ENCODE measurements at places on chromosomes 1 and 21. TPM values are rescaled to one million over a fixed set of nuclear protein-coding genes. Genes with fewer than 3 reads are reported as not detected.

Gene COL16A1
- total RNA-seq = 0.82 TPM

Gene RLF
- 21.2 TPM for total RNA-seq

Gene CDA
- not detected for total RNA-seq

Gene NBPF9
- 23.6 TPM for total RNA-seq

Gene KCNC4
- 28.9 TPM for total RNA-seq

Gene CCDC27
- not detected for total RNA-seq

Gene LIPI
- not detected for total RNA-seq

Gene FCER1G
- 1.8 TPM for total RNA-seq

Gene SYT2
- total RNA-seq = not detected

Gene OR6N1
- total RNA-seq = not detected

GRCh38 chr21:33015096-33015495, 10.6 kb upstream of the OLIG2 start:
- DNase-seq = no peak

- DNase-seq = no peak
Observed at GRCh38 chr21:42213082-42213774, 5.7 kb upstream of the ABCG1 start.

- no peak for DNase-seq
Observed at GRCh38 chr1:174123843-174124242, 35.5 kb upstream of the RABGAP1L start.

DNA sequence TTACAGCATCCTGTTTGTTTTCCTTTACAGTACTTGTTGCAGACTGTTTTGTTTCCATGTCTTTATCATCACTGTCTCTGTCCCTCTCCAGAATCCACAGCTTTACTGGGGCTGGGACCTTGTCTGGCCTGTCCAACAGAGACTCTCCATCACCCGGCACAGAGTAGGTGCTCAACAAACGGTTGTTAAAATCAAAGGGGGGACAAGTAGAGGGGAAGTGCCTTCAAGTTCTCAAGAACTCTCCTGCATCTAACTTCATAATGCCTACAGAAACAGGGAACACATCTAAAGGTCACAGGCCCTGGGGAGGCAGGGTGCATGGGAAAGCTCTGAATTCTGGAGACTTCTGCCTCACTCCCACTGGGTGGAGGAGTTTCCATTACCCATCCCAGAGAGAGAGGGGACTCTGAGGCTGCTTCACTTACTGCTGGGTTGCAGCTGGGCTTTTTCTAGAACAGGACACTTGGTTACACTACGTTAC, 2.3 kb upstream of the ECE1 start:
- DNase-seq = no peak

GRCh38 chr1:37657620-37658412, 23.1 kb upstream of the RSPO1 start:
- no peak for DNase-seq

GRCh38 chr1:240385551-240385950, 226.4 kb downstream of the GREM2 start:
- DNase-seq = no peak

- no peak for DNase-seq
Observed at GRCh38 chr1:245484176-245484575, 329.4 kb downstream of the KIF26B start.

DNA sequence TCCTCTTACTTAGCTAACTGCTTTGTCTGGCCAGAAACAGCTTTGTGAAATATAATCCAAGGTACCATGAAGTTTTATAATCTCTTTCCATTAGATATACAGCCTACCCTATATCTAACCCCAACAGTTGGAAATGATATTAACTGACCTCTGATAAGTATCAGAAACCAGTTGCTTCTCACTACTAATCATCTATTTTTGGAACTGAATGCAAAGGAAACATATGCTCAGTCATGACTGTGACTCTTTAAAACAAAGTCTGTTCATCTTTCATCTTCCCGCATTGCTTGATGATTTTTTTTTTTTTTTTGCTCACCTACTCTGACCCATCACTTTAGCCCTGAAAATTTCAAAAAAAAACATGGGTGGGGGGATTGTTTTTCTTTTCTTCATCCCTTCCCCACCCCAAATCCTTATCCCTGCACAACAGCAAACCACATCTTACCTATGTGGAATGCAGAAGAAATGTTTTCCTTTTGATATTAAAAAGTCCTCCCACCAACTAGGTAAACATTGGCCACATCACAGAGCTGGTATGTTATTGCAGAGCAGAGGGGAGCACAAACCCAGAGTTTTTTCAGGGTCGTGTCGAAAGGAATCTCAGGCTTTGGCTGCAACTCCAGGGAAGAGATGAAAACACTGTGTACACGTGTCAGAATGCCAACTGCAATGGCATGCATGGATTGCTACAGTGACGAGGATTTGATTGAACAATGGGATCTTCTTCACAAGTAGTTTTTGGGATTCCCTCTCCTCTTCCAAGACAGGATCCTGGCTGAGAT, 137.3 kb downstream of the SLC30A10 start:
- DNase-seq = no peak

DNA sequence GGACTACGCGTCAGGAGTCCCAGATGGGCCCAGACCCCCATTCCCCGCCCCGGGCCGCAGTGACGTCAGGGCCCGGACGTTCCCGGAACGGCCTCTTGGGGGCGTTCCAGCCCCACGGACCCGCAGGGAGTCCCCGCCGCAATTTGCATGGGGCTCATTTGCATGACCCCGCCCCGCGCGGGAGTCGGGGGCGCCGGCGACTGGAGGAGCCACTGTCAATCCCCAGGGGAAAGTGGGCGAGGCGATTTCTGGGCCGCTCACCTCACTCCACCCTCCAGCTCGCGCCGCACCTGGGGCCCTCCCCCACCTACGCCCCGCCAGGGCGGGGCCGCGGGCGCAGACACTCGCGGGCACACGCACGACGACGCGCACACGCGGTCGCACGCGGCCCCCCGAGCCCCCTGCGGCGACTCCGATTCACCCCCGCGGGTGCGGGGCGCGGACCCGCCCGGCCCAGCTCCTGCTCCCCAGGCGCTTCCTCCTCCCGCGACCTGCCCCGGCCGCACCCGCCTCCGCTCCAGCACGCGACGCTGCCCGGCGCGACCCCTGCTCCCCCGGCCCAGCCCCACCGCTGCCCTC, 13.2 kb downstream of the AGRN start:
- DNase-seq = peak; percentile 95

DNA sequence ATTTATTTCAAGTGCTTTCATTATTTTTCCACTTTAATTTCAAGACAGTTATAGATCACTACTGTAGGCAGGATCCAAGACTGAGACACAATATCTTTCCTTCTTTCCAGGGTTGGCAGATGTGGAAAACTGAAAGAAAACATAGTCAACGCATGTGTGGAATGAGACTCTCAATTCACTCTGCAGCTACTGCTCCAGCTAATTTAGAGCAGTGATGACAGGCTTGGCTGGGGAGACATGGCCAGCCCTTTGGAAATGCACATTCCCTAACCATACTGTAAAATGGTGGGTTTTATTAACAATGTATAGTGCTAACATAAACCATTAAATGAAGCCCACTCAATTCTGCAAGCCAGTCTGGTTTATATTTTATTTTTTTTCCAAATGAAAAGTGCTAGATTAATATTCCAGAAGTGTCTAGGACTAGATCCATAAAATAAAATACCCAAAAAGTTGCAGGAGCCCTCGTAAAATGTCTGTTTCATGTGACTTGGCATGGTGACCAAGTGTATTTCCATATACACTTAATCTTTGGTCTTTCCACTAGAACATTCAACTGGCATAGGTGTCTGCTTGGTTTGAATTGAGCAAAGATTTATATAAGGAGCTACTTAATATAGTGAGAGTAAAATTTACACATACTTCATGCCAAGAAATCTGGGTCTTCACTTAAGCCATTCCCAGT, 32.9 kb downstream of the COL11A1 start:
- no peak for DNase-seq

GRCh38 chr1:207860531-207860930, 50.4 kb downstream of the CD34 start:
- DNase-seq = no peak

DNA sequence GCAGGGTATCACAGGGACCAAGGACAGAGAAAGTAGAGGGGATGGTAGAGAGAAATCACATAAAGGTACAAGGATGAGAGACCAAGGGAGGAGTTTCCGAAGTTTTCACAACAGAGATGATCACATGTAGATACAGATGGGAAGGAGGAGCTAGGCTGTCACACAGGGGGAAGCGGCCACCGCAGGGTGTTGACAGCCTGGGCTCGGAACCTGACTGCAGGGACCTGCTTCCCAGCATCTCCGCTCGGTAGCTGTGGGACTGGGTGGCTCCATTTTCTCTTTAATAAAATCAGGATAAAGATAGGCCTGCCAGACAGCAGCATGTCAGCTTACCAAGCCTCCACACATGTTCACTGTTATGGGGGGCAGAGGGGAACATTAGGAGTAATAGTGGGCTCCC, 32.3 kb downstream of the CDCA8 start:
- DNase-seq = no peak

DNA sequence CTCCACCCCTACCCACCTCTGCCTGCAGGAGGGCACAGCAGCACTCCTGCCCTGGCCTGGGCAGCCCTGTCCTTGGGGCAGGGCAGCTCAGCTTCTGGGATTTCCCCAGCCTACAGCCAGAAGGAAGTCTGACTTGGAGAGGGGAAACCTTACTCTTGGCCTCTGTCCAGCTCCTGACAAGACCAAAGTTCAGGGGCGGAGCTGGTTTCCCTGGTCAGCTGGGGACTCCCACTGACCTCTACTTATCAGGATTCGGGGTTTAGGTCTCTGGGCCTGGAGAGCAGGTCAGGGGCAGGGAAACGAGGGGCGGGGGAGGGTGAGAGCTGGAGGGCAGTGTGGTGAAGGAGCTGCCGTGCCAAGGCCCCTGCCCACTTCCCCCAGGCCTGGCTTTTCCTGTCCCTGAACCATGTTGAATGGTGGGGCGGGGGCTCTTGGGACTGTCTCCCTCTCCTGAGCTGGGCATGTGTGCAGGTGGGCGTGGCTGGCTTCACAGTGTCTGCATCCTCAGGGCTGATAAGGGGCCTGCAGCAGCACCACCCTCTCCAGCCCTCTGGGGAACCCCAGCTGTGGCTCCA, 16.8 kb upstream of the ETV3 start:
- DNase-seq = no peak

GRCh38 chr1:9350013-9350908, 57.6 kb downstream of the SPSB1 start:
- no peak for DNase-seq

DNA sequence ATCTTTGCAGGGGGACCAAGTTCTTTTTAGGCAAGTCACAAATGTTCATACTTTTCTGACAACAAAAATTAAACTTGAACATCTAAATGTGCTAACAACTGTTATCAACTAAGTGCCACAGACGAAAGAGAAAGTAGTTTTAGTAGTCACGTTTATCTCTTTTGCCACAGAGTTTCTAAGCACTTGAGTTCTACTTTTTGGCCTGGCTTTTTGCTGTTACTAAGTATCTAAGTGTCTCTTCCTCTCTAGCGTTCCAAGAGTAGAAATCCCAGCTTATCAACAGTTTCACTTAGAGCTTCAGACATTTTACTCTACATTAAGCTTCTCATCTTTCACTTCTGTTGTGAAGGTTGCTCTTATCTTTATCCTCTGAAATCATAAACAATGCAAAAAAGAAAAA, 34.2 kb downstream of the GATAD2B start:
- DNase-seq = no peak

- no peak for DNase-seq
Observed at GRCh38 chr1:19347533-19348172, 35.5 kb downstream of the SLC66A1 start.

GRCh38 chr1:44945967-44946366, 40.4 kb downstream of the EIF2B3 start:
- DNase-seq = no peak

DNA sequence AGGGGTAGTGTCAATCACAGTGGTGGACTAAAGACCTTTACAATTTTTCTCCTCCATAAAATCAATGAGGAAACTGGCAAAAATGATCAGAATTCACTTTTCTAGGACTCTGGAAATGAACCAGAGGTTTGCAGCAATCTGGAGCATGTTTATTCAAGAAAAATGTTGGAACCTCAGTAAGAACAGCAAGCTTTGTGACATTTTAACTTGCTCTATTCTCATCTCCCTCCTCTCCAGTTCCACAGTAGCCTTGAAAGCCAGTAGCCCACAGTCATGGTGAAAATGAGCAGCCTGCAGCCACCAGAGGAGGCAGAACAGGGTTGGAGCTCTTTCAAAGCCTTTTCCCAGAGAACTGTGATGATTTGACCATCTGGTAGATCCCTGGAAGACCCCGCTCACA, 9.1 kb downstream of the TTC4 start:
- no peak for DNase-seq

DNA sequence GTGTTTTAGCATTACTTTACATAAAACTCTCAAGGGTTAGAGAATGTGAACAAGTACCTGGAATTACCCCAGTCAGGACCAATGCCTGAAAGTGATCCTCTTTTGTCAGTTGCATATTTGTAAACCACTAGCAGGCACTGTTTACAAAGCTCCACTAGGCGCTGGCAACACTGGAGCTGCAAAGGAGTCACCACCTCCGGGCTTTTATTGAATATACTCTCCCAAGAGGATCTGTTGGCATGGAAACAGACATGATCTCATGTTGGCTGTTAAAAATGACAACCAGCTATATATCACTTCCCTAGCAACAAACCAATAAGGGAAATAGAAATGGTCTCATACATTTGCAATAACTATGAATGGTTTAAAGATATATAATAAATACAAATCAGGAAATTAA, 116.0 kb downstream of the TTLL7 start:
- DNase-seq = no peak

GRCh38 chr1:8314346-8315280, 3.3 kb upstream of the SLC45A1 start:
- peak; percentile 56 for DNase-seq

GRCh38 chr1:211616231-211616964, 37.4 kb upstream of the SLC30A1 start:
- DNase-seq = no peak

- DNase-seq = no peak
Observed at GRCh38 chr1:34779526-34779925, 1.5 kb upstream of the GJB3 start.

GRCh38 chr1:2625311-2625710, 7.5 kb downstream of the MMEL1 start:
- no peak for DNase-seq

DNA sequence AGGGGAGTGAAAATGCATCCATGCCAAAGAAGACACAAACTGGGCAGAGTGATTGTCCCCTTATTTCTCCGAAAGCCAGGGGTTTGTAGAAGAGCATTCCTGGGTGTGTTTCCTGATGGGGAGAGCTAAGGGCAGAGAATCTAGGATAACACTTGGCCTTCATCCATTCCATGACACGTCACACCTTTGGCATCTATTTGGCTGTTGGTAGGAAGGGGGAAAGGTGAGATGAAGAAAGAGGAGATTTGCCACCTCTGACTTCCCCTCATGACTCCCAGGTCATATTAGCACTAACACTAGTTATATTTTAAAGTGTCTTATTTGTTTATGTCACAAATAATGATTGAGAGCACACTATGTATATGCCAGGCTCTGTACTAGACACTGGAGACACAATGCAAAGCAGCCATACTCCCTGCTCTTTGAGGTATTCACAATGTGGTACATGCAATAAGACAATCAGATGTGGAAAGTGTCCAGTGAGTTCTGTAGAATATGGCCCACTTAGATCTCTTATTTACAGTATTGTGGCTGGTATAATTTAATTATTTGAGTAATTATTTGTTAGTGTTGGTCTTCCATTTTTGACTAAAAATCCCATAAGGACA, 54.5 kb upstream of the GADD45A start:
- DNase-seq = no peak

Measured in activated T-cell treated with anti-CD3 and anti-CD28 coated beads, Interleukin-2, amount 50 U/mL, for 72 hours (primary cell).